ENCODE measurements at places on chromosomes 12 and 14.

GRCh38 chr12:114450515-114451300 is 44.8 kb upstream of the TBX5 start:
- DNase-seq = no peak

- no peak for DNase-seq
These were observed 118.5 kb downstream of the RFLNA start for GRCh38 chr12:124413401-124413800.

DNA sequence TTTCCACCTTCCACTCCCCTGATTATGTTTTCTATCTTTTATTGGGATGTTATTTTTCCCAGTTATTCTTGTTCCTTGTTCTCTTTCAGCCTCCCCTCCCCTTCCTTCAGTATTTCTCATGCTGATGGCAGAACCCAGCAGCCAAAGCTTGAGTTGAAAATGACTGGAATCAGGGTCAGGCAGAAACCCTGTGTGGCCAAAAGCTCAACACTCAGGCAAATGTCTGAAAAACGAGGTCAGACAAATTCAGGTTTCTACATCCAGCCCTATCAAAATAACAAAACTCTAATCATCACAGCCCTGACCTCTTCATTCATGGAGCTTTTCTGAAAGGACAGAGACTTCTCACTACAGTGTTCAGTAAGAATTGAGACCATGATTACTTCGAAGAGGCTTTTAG is 134.6 kb downstream of the PTPRR start:
- no peak for DNase-seq

DNA sequence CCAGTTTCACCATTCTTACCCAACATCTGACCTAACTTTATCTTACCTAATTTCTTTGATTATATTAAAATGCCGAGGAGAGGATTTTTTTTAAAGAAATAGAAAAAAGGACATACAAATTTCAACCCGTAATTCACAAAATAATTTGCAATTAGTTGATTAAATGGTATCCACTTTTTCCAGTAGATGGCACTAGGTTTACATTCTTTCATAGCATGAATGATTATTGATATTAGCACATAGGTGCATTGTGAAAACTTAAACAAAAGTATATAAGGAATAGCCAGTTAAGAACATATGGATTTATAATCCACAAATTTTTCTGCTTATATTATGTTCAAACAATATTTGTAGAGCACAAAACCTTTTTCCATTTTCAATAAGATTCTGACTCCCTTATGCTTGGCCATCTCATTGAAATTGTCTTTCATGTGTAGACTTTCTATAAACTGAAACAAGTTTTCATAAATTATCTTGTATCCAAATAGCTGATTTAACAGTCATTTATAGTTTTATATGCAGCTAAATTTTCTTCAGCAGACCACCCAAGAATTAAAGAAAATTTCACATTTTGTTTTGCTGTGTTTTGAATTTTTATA is 35.3 kb downstream of the MSRB3 start:
- DNase-seq = no peak

GRCh38 chr12:32395026-32395425 is 4.3 kb upstream of the FGD4 start:
- no peak for DNase-seq

- no peak for DNase-seq
These were observed 41.0 kb downstream of the GPHB5 start for GRCh38 chr14:63277591-63278183.

All from stimulated activated CD8-positive, alpha-beta memory T cell treated with anti-CD3 and anti-CD28 coated beads, Interleukin-7, amount 100 ng/mL, for 48 hours (primary cell).